ENCODE measurements at places on chromosomes 4 and X.

DNA sequence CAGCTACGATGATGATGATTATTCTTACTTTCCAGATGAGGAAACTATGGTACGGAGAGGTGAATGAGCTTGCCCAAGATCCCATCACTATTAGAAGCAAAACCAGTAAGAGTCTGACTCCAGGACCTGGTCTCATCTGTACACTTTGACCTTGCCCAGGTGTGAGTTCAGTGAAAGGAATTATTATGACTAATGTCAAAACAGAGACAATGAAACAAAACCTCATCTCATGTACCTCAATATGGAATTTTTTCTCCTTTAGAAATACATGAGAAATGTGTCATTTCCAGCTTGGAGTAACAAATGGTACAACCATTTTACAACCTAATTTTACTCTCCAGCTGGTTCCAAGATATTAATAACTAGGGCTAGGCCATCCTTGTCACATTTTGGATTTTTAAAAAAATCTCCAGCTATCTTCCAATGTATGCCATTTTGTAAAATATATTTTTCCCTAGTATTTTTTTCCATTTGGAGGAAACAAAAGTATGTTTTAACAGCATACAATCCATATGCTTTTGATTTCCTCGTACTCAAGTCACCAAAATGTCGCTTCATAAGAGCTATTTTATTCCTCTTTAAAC is 213.8 kb downstream of the PTTG2 start:
- DNase-seq: no peak

DNA sequence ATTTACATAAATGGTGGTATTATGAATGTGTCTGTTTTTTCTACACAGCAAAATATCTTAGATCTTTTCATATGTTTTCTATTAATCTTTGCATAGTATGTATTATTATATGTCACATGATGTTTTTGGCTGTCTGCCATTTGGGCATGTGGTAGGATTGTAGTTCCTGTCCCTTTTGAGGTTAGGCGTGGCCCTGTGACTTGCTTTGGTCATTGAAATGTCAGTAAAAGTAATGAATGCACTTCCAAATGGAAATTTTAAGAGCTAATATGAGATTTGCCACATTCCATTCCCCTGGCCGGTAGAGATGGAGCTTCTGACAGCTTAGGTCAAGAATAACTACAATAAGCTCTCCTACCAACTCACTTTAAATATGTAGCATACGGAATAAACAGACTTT is 45.1 kb downstream of the JADE3 start:
- DNase-seq: no peak

- DNase-seq: no peak
Observed at GRCh38 chrX:2521927-2522386, 21.2 kb upstream of the DHRSX start.

- no peak for DNase-seq
Observed at GRCh38 chr4:154329268-154329868, 162.2 kb downstream of the DCHS2 start.

GRCh38 chrX:13053171-13053570 is 8.8 kb upstream of the FAM9C start:
- DNase-seq: no peak

DNA sequence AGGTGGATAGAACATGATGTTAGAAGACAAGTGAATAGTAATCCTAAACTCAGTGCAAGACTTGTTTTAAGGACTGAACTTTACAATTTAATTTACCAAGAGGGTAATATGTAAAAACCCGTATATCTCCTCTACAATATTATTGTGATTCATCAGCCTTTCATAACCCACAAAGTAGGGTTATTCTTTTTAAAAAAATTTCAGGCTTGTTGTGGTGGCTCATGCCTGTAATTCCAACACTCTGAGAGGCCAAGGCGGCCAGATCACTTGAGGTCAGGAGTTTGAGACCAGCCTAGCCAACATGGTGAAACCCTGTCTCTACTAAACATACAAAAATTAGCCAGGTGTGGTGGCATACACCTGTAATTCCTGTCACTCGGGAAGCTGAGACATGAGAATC is 7.2 kb downstream of the IBSP start:
- no peak for DNase-seq

DNA sequence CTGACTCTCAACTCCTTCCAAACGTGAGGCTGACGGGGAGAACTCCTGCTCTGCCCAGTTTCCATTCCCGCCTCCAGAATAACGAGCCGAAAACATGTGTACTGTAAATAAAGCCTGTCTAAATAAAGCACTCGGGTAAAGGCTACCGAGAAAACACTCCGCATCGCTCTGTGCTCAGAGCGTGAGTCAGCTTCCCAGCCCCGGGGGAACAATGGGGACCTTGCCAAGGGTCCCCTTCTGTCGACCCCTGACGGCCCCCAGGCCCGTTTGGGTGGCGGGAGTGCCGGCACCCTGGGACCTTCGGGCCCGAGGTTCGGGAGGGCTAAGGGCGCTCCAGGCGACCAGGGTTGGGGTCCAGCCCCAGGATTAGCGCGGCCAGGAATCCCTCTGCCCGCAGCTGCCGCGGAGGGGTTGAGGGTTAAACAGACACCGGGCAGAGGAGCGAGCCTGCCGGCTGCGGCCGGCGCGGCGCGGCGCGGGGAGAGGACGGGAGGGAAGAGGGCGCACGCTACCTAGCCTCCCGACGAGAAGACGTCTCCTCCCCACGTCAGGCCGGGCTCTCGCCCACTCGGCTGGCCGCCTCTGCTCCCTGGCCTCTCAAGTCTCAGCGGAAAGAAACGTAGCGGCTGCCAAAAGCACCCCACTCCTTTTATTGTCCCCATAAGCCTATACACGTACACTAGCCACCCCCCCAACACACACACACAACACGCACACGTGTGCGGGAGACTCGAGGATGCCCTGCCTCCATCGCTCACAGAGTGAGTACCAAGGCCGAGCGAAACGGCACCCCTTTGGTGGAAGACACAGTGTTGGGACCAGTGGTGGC is 85.5 kb downstream of the BCOR start:
- DNase-seq: no peak

- DNase-seq: no peak
Observed at GRCh38 chrX:107683124-107683895, 55.0 kb downstream of the PRPS1 start.

GRCh38 chr4:147855571-147856009 is 123.7 kb downstream of the ARHGAP10 start:
- no peak for DNase-seq

GRCh38 chrX:44775726-44776125 is 68.1 kb upstream of the DUSP21 start:
- no peak for DNase-seq

DNA sequence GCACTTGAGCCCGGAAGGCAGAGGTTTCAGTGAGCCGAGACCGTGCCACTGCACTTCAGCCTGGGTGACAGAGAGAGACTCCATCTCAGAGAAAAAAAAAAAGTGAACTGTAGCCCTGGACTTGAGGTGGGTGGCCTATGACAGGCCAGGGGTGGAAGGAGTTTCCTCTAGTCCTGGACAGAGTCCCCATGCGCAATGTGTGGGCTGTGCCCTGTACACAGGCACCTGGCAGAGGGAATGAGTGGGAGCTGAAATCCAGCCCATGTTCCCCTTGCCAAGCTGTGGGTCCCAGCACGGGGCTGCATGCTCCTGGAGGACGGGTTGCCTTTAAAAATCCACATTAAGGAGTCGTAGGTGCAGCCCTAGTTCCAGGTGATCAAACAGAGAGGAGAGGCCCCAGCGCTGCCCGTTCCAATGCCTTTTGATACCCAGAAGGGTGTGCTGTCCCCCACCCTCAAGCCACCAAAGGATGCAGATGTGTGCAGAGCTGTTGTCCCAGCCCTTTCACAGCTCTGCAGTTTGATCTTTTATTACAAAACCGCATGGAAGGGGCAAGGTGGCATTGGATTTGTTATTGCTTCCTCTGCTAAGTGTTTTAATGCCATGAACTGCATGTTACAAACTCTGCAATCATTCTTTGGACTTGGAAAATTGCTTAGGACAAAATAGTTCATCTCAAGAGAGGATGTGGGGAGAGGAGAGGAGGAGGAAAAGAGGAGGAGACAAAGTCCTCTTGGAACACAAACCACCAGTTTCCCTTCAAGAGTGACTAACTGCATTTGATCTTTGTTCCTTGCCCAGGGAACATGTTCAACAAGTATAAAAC is 38.0 kb upstream of the PDK3 start:
- no peak for DNase-seq

- no peak for DNase-seq
Observed at GRCh38 chr4:16120720-16121119, 36.9 kb upstream of the PROM1 start.

GRCh38 chrX:135436966-135437866 is 15.5 kb downstream of the SMIM10L2A start:
- no peak for DNase-seq

DNA sequence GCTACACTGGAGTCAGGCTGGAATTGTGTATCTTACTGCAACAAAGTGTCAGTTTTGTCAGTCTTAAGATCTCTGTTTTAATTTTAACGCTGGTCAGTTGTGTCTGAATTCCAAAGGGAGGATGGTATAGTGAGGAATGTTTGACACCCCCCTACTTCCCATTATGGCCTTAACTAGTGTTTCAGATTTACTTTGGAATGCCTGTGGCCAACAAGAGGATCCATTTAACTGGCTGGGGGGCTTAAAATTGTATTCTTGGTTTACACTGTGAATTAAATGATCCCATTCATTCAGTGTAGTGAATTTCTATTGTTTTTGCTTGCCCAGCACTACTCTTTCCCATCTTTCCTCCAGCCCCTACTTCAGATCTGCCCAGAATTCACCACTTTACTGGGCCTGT is 75.8 kb upstream of the IQCM start:
- DNase-seq: no peak

DNA sequence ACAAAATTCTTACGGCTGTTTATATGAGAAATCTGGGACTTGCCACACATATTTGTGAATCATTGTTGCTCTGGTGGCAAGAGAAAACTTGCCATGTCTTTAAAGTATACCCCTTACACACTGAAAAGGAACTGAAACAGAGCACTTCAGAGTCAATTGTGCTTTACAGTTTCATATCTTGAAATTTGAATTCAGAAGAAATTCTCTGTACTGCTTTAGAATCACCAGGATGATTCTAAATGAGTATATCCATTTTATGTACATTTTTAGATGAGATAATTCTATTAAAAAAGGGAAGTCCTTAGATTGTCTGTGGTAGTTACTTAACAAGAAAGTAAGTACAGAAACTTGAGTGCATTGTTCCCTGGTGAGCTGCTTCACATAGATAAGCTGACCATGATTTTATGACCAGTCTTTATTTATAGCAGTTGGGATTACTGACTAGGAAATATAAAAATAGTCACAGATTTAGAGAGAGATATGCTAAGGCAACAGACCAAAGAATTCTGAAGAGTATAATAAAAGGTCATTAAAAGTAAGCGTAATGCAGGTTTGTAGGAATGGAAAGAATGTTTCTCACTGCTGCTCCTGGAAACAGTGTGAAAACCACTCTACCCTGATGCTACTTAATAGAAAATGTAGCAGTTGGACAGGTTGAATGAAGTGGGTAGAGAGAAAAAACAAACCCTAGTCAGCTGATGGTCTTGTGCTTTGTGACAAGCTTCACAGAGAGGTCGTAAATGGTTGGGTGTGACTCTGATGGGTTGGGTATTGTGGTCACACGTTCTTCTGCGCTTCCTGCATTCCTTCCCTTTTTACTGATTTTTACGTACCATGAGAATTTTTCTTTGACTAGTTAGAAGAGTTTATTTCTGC is 41.0 kb downstream of the FNIP2 start:
- no peak for DNase-seq

DNA sequence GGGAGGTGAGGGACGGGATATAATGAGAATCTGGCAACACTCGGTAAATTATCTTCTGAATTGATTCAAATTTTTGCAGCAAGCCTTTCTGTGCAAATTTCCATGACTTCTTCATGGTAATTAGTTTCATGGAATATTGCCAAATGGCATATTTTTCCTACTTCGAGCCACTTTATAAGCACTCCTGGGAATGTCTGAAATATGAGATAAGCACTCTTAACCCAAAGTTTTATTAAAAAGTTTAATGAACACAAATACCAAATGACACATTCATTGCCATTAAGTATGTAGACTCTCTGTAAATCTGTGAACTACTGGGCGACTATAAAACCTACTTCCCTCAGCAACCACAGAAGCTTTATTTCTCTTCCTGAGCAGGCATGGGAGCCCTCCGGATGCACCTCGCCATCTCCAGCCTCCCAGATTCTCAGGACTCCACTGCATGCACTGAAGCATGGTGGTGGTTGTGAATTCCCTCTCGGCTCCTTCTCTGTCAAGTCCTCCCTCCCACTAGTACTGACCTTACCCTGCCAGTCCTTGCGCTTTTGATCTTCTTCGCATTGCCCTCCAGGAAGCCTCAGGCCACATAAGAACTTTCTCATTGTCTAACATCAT is 154.4 kb upstream of the RPL34 start:
- DNase-seq: no peak

Data from C1 segment of cervical spinal cord (tissue), 14 donors.